ENCODE measurements at places on chromosomes 6 and 20.

- DNase-seq: no peak
Observed at GRCh38 chr6:71706523-71706922, 179.8 kb upstream of the RIMS1 start.

DNA sequence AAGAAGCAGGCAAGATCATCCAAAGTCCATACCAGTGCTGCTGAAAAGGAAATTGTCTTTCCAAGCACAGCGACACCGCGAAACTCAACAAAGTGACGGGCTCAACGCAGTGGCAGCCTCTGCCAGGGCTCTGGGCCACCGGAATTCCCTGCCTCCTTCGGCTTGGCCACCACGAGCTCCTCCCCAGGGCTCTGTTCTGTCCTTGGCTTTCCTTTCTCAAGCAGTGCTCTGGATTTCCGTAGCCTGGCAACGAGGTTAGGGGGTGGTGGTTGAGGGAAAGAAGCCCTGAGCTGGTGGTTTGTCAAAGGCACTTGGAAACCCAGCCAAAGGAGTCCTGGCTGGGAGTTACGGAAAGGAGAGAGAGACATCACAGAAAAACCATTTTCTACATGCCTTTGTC is 31.2 kb downstream of the PRR18 start:
- no peak for DNase-seq

DNA sequence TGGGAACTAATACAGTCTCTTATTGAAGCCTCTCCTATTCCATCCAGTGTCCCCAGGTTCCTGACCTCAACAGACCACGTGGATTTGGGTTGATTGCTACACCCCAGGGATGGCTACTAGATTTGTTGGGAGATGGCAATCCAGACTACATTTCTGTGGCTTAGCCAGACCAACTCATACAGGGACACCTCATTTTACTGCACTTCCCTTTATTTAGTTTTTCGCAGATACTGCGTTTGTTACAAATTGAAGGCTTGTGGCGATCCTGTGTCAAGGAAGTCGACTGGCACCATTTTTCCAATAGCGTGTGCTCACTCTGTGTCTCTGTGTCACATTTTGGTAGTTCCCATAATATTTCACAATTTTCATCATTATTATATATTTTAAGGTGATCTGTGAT is 10.3 kb upstream of the MTRF1L start:
- DNase-seq: no peak

- no peak for DNase-seq
Observed at GRCh38 chr20:48708116-48708515, 119.7 kb downstream of the PREX1 start.

- no peak for DNase-seq
Observed at GRCh38 chr6:128672023-128672422, 151.6 kb upstream of the PTPRK start.

GRCh38 chr6:43338243-43338642 is 29.6 kb upstream of the CRIP3 start:
- DNase-seq: peak; percentile 47

DNA sequence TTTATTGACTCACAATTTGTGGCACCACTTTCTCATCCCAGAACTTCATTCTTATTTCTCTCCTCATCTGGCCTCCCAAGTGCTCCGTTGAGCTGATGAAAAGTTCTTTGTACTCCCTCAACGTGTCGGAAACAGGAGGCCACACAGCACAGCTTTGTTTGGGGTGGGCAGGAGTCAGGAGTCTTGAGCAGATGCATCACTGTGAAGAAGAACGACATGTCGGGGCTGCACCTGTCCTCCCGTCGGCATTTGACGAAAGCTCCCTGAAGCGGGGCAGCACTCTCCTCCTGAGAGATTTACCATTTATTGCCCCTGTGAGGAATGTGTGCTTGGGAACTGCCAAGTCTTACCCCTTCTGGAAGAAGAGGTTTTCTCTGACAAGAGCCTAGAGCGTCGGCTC is 28.1 kb downstream of the TAF8 start:
- no peak for DNase-seq

DNA sequence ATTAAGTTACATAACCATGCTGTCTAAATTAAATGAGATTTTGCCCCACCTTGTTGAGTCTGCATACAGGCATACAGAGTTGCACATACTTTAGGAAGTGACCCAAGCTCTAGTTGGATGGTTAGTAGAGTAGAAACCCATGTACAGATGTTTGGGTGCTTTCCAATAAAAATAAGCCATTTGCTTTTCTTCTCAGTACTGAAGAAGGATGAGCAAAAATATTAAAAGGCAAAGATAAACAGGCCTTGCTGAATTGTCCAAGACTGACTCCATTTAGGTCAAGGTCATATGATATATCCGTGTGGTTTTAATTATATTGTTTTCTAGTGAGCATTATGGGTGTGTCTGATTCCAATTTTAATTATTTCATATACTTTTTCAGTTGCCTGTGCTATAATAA is 589.4 kb downstream of the RFPL4B start:
- no peak for DNase-seq

GRCh38 chr6:111559188-111560097 is 46.2 kb downstream of the TRAF3IP2 start:
- DNase-seq: no peak

DNA sequence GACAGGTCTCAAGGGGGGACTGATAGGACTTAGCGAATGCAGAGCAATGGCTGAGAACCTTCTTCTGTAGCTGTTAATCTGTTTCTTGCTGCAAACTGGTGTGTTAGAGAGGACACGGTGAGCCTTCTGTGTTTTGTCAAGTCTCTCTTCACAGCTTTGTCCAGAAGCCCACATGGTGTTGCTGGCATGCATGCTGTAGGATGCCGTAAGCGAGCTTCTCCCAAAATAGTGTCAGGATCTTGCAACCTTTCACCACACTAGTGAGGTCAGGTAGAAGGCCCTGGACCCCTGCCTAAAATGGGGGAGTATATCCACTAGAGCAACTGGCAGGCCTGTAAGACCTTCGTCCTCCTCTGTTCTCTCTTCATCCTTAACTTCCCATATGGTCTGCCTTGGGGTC is 51.9 kb upstream of the GLP1R start:
- no peak for DNase-seq

Measured in GM10248 (cell line).